ENCODE measurements at places on chromosomes 4 and X.

DNA sequence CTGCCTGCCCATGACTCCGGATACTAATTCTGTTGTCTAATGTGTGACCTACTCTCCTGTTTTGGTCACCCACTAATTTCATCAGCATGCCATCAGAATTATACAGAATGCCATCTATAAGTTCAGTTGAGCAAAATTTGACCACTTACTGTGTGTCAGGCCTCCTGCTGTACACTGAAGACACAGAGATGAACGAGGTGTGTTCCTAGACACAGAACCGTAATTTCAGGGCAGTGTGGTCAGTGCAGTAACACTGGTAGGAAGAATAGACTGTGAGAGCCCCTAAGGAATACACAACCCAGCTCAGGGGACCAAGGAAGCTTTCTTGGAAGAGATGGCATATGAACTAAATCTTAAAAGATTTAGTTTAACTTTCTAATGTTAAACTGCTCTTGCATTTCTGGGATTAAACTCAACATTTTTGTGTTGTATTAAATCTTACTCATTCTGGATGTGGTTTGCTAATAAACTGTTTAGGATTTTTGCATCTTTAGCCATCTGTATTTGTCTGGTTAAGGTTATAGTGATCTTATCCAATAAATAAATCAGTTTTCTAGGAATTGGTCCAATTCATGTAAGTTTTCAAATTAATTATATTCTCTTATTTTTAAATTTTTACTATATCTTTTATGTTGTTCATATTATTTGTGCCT is 34.3 kb downstream of the KANTR start:
- DNase-seq, result peak; percentile 1

DNA sequence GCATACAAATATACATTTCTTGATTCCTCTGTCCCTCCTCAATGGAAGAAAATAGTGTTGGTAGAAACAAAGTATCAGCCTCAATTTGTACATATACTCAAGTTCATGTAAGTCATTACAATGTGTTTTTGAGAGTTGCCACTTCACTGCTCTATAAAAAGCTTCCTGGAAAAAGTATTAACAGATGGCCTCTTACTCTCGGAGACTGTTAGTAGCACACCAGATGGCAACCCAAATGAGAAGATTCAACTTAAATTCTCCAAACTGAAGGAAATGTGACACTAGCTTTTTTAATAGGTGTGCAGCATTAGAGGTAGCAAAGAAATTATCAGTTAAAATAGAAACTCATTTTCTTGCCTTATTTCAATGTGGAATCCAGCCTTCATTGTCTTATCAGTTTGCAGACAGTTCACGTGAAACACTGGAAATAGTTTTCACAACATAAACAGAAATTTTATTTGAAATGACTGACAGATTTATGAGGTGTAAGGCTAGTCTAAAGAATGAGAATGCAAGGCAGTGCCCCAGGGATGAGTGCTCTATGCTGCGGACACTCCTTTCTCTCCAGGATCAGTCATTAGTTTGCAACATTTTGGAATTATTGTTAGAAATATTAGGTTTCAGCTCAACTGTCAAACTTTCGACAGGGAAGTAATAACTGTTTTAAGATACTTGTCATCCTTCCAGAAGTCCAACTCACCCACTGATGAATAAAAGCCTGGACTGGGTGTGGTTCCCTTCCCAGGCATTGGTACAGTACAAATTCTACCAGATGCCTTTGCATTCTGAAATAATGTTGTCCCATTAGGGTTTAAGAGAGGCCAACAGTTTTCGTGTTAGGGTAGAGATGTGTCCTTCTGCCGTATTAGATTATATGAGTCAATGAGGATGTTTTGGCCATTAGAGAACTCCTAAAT is 50.9 kb downstream of the IDS start:
- DNase-seq, result no peak

GRCh38 chr4:7646384-7647061 is 211.8 kb upstream of the PSAPL1 start:
- no peak for DNase-seq

GRCh38 chrX:1231850-1232465 is 19.5 kb upstream of the CRLF2 start:
- DNase-seq, result no peak

GRCh38 chrX:24828147-24828546 is 134.4 kb downstream of the POLA1 start:
- no peak for DNase-seq

DNA sequence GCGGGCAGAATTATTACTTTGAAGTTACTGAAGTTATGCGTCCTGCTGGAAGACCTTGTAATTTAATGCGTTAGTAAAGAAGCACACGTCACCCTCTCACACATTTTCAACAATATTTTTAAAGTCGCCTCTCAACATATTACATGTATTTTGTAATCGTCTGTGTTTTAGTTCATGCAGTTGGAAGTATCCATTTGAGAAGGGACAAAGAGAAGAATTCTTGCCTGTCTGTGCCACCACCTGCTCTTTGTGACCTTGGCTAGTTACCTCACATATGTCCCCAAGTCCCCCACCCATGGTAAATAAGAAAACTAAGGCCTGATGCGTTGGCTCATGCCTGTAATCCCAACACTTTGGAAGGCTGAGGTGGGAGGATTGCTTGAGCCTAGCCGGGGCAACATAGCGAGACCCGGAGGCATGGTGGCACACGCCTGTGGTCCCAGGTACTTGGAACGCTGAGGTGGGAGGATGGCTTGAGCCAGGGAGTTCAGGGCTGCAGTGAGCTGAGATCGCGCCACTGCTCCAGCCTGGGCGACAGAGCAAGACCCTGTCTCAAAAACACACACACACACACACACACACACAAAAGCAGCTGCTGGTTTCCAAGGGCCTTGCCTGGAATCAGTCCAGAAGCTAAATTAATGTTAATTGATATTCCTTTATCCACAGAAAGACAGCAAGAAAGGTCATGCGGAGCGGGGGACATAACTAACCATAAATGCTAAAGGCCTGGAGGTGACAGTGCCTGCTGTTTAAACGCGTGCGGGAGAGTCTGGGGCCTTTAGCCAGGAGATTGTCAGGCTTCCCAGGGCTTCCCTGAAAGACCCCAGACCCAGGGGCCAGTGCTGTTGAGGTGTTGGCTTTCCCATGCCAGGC is 811 bp downstream of the TMEM187 start:
- no peak for DNase-seq
